ENCODE measurements at places on chromosomes 5 and 9.

DNA sequence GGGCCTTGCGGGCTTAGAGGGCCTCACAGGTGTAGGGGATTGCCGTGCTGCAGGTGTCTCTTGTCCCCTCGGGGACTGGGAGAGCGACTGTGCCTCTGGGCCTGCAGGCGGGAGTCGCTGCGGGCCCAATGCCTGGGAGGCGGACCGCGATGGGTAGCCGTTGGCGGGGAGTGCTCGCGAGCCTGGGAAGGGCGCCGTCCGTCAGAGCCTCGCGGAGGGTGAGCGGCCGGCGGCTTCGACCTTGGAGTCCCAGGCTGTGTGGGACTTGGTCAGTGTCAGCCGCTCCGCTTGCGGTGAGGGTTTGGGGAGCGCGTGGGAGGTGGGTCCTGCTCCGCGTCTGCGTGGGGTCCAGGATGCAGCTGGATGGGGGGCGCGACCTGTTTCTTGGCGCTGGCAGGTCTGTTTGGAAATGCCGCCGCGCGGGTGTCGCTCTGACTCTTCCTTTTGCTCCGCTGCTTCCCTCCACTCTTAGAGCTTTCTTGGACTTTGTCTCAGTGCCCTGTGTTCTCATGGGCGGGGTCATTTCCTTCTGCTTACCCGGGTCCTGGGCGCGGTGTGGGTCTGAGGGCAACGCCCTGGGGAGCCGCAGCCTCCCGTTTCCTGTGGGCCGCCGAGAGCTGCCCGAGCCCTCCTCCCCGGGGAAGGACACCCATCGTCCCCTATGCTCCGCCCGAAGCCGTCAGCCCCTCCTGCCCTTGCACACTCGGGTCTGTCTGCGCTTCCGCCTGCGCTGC lies 88.9 kb upstream of the CACNA1B start:
- DNase-seq: no peak

DNA sequence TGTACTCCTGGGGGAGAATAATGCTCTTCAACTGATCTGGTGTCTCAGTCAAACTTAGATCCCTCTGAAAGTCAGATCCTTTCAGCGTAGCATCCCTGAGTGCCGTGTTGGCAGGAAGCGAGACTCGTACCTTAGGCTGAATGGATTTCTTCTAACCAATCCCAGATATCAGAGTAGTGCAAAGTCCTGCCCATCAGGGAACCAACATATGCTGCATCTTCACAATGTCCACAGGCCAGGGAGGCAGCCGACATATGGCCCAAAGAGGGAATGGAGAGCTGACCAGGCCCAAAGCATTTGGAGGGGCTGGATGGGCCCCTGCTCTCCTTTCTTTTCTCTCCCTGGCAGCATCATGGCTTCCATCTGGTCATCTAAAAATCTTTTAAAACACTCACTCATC lies 497.0 kb upstream of the DAP start:
- DNase-seq: no peak

DNA sequence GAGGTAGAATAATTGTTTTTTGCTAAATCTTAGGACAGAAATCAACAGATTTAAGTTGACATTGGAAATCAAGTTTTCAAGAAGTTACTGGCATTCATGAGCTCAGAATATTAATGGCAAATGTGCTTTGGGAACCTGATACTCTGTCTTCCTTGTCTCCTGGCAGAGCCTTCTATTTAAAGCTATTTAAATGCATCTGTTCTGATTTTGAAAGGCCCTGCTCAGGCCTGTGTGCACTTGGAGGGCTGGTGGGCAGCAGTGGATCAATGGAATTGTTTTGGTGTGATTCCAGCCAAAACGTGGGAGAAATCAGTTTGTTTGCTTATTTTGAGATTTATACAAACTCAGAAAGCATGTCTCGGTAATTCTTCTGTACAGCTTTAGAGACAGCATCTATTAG lies 38.5 kb downstream of the FBXL7 start:
- DNase-seq: no peak

DNA sequence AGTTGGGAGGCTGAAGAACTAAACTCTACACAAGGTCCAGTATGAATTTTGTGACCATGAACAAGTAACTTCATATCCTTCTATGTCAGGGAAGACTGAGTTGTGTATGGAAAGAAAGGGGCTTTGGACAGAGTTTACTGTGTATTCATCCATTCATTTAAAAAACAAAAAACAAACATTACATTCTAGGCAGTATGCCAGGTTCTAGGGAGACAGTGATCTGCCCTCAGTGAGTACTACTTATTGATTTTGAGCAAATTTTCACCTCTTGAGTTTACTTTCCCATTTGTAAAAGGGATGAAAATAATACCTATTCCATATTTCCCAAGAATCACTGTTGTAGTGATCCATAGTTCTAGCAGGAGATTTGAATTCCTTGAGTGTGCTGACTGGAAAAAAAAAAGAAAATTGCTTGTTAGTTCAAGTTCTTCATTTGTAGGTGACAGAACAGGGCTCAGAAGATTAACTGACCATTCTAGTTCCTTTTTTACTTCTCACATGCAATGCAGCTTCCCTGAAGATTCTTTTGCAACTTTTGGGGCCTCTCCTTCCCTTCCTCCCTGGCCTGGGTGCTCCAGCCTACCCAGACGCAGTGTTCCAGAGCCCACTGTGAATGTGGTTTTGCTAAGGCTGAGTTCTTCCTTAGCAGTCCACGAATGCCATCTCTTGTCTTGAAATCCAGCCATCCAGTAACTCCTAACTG lies 2.6 kb upstream of the GAPVD1 start:
- no peak for DNase-seq

DNA sequence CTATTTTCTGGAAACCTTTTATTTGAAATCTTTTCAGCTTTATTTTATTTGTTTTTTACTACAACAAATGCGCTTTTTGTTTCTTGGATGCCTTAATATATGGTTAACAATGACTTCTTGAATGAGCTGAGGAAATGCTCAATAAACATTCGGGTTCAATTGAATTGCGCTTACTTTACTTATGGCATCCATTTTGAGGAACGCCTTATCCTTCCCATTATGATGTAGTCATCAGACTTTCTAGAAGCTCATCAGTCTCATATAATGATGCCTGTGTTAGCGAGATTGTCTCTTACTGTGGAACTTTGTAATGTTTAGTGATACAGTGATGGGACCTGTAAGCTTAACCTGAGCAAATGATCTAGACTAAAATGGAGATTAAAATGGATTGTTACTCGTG lies 916 bp downstream of the SHLD3 start:
- DNase-seq: peak; percentile 8
